ENCODE measurements at places on chromosomes 6 and 20. TPM values are rescaled to one million over a fixed set of nuclear protein-coding genes. Genes with fewer than 3 reads are reported as not detected.
A peak's percentile ranks its signal among the peaks of the same experiment; 100 is the strongest.

- no peak for DNase-seq
These were observed 94.1 kb downstream of the HIVEP2 start for GRCh38 chr6:142850679-142851423.

DNA sequence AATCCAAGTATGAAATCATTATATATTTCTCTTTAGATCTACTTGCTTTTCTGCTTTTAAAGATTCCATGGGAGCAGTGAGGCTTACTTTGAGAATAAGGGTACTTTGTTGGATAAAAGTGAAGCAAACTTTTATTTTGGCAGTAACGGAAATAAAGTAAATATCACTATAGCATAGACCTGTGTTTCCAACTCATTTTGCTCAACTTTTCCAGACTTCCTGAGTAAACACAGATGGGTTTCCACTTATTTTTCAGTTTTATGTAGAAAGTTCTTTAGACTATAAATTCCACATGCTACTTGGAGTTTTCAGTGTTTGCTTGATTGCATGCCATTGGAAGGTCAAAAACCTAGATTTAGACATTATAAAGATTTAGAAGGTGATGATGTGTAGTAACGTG lies 6.2 kb downstream of the STX16 start:
- no peak for DNase-seq

DNA sequence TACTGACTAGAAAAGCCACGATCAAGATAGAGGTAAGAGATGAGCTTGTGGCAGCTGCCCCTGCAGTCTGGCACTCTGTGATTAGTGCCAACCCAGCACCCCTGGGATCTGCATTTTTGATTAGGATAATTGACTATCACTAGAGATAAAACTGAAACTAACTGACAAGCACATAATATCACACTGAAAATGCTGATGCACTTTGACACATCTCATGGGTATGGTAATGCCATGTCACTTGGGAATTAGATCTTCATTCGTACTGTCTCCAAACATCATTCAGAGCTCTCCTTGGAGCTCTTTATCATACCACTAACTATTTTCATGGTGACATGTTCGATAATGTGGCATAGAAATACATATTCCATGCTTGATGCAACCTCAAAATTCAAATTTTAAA lies 612.9 kb upstream of the BTBD3 start:
- DNase-seq, result no peak

- DNase-seq, result no peak
These were observed 339.4 kb downstream of the CD83 start for GRCh38 chr6:14456941-14457340.

DNA sequence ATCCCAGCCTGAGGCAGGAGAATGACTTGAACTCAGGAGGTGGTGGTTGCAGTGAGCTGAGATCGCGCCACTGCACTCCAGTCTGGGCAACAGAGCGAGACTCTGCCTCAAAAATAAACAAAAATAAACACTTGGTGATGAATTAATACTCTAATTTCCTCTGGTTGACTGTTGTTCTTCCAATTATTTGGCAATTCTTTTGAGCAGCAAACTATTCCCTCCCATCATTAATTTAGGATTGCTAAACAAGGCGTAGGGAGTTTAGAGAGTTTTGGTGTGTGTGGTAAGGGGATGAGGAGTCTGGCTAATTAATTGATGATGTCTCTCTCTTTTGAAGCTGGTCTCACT lies 2.7 kb upstream of the ID1 start:
- DNase-seq, result no peak

DNA sequence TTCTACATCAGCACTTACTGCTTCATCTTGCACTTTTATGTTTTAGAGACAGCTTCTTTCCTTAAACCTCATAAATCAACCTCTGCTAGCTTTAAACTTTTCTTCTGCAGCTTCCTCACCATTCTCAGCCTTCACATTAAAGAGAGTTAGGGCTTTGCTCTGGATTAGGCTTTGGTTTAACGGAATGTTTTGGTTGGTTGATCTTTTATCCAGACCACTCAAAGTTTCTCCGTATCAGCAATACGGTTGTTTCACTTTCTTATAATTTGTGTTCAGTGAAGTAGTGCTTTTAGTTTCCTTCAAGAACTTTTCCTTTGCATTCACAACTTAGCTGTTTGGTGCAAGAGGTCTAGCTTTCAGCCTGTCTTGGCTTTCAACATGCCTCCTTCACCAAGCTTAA lies 40.4 kb downstream of the DNAAF9 start:
- no peak for DNase-seq

- no peak for DNase-seq
These were observed 144.8 kb downstream of the TTLL2 start for GRCh38 chr6:167469672-167470071.

GRCh38 chr6:157211603-157212455 lies 111.5 kb downstream of the TMEM242 start:
- no peak for DNase-seq

DNA sequence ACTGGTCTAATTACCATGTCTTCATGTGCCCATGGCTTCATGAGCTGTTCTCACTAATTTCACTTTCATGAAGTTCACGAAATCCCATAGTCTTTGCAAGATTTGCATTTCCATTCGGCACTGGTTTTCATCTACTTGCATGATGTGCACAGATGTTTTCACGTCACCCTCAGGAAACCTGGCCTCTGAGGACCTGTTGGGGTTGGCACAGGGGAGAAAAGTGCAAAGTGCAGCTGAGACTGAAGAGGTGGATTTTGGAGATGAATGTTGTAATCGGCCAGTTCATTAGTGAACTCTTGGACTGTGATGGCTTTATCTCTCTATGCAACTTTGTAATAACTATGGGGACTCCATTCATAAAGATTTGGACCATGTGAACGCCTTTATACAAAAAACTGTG lies 80.2 kb upstream of the SULF2 start:
- DNase-seq, result no peak

DNA sequence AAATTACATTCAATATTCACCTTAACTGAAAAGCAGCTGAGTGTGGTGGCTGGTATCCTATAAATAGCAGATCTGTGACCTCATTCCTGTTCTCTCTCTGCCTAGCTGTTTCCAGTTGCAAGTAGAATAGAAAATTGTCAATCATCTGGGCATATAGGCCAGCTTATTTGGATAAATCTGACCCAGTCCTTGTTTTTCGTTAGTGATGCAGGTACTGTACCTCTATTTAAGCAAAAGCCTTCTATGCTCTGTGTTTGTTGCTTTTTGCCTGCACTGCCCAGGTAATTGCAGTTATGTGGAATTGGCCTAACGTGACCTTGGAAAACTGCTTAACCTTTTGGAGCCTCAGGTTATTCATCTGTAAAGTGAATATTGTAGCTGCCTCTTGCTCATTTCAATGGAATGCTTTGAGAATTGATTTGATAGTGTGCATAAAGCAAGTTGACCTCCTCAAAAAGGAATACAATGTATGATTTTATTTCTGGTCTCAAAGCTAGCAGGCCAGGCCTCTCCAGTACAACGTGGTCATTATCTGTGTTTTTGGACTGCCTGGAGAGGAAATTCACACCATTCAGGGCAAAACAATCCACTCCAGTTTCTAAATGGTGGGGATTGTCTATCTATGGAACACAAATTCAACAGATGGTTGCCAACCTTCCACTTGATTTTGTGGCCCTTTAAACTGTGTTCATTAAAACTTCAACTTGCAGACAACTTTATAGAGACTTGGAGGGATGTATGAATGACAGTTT lies 508.7 kb upstream of the CITED2 start:
- no peak for DNase-seq

DNA sequence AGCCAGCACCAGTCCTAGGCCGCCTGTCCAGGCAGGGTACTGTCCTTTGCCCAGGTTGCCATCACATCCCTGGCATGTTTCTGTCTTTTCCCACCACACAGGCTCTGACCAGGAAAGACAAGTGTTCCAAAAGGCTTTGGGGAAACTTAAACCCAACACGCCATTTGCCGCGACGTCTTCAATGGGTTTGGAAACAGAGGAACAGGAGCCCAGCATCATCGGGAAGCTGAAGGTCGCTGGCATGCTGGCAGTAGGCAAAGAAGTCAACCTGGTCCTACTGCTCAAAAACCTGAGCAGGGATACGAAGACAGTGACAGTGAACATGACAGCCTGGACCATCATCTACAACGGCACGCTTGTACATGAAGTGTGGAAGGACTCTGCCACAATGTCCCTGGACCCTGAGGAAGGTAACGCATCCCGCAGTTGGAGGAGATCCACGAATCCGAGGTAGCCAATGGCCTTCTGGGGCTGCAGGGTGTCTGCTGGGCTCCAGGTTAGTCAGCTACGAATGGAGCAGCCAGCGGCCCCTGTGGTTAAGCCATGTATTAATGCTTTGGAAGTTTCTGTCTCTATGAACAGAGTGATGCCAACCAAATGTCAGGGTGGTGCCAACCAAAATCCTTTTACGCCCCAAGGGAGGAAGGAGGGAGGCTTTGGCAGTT lies 36.2 kb downstream of the TGM3 start:
- no peak for DNase-seq

GRCh38 chr6:166408936-166409755 lies 26.4 kb upstream of the MPC1 start:
- no peak for DNase-seq

- no peak for DNase-seq
These were observed 110.3 kb upstream of the GGTLC1 start for GRCh38 chr20:24098886-24099285.

GRCh38 chr6:141764388-141764787 lies 368.3 kb upstream of the GJE1 start:
- DNase-seq, result no peak

DNA sequence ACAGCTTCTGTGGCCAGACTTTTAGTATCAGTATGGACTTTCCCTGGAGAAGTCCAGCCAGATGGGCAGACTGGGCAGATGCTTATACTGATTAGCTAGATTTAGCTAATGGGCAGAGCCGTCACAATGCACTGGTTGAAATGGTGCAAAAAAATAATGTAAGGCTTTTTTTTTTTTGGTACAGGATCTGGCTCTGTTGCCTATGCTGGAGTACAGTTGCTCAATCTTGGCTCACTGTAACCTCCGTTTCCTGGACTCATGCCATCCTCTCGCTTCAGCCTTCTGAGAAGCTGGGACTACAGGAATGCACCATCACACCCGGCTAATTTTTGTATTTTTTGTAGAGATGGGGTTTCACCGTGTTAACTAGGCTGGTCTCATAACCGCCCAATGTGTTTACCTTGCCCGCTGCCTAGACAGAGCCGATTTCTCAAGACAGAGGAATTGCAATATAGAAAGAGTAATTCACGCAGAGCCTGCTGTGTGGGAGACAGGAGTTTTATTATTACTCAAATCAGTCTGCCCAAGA lies 16.4 kb upstream of the KIFC1 start:
- peak; percentile 53 for DNase-seq

GRCh38 chr20:2313316-2313715 lies 17.5 kb downstream of the TGM3 start:
- no peak for DNase-seq

- DNase-seq, result no peak
These were observed 229.4 kb upstream of the PLN start for GRCh38 chr6:118318648-118319047.

- DNase-seq, result no peak
These were observed 159.2 kb downstream of the PLCB4 start for GRCh38 chr20:9227896-9228615.

DNA sequence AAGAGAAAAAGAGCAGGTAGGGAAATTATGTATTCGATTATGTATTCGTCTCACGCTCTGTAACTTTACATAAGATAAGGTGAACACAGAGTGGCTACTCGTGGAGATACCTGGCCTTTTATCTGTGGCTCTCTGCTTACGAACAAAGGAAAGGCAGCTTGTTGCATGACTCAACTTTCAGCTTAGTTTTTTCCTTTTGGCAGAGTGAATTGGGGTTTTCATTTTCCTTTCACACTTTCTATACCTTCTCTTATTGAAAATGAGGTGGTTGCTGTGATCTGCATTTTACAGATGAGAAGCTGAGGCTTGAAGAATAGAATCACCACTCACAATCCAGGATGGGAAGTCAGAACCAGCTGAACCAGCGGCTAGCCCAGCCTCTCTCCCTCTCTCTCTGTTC lies 13.3 kb upstream of the KCNK15 start:
- DNase-seq, result no peak

DNA sequence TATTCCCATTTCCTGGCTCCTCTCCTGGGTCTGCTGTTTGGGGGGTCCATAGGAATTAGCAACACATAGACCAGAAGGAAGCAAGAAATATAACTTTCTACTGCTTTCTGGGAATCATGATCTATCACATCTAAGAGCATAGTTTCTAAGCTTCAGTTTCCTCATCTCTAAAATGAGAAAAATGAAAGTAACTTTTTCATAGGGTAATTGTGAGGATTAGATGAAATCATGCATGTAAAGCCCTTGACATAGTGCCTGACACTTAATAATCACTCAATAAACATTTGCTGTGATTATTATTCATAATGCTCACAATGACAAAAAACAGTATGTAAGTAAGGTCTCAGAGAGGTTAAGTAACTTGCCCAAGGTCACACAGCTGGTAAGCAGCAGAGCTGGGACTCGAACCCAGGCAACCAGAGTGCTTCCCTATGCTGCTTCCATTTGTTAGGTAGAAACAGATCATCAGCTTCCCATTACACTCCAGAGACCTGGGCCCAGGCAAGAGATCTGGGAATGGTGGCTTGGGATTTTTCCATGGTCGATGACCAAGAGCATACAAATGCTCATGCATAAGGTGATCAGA lies 86.6 kb upstream of the MAFB start:
- DNase-seq, result no peak

DNA sequence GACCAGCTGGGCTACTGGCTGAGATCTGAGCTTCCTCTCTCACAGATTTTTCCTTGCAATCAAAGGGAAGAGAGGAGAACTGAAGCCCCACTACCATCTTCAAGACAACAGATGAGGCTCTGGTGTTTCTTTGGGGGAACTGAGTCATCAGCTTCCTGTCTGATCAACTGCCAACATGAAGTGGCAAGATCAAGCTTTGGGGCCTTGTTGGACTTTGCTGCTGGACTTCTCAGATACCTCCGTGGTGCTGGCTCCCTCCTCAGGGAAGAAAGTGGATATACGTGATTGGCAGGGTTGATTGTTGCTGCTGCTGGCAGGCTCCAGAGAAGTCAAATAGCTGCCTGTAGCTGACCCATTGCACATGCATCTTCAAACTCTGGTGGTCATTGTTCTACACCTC lies 3.6 kb upstream of the TOX2 start:
- DNase-seq, result no peak

DNA sequence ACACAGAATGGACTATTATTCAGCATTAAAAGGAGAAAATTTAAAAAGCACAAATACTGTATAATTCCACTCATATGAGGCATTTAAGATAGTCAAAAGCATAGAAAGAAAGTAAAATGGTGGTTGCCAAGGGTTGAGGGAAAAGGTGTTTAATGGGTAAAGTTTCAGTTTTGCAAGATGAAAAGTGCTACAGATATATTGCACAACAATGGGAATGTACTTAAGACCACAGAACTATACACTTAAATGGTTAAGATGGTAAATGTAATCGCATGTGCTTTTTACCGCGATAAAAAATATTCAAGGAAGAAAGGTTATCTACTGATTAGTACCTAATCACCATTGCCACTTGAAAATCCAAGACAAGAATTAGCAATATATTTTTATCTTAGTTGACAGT lies 71.8 kb upstream of the NOX3 start:
- no peak for DNase-seq

VIP gene
- total RNA-seq, result 11.5 TPM

UST gene
- total RNA-seq, result 2.2 TPM

SLC32A1 gene
- total RNA-seq, result 0.09 TPM

TMEM14C gene
- 98.0 TPM for total RNA-seq

ID4 gene
- total RNA-seq, result 7.1 TPM

RBPJL gene
- not detected for total RNA-seq

BMP2 gene
- 37.1 TPM for total RNA-seq

TMEM74B gene
- total RNA-seq, result 2.2 TPM

LGSN gene
- 0.08 TPM for total RNA-seq

TRIM10 gene
- 6.3 TPM for total RNA-seq

C20orf144 gene
- not detected for total RNA-seq

CGA gene
- total RNA-seq, result not detected

CPNE5 gene
- total RNA-seq, result 7.8 TPM

COL12A1 gene
- total RNA-seq, result 18.4 TPM

Data from left colon (tissue), 2 donors.